ENCODE measurements at places on chromosomes 12 and 14.

- no peak for DNase-seq
These were observed 156.7 kb downstream of the TMTC3 start for GRCh38 chr12:88298761-88299242.

- no peak for DNase-seq
These were observed 304.8 kb downstream of the PCNX1 start for GRCh38 chr14:71212093-71212492.

DNA sequence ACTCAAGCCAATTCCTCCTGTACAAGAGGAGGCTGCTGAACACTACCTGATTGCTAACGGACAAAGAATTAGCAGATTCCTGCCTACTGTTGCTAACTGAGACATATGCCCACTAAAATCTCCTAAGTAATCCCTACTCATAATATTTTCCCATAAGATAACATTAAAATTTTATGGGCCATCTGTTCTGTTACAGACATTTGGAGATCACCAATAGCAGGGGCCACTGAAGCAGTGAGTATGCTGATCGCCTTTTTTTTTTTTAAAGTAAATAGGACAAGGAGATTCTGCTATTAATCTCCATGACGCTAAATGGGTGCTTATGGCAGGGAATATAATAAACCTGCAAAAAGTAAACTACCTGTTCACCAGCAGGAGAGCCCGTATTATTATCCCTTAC, 292.9 kb downstream of the MED13L start:
- no peak for DNase-seq

- no peak for DNase-seq
These were observed 9.1 kb downstream of the C12orf76 start for GRCh38 chr12:110039085-110039807.

DNA sequence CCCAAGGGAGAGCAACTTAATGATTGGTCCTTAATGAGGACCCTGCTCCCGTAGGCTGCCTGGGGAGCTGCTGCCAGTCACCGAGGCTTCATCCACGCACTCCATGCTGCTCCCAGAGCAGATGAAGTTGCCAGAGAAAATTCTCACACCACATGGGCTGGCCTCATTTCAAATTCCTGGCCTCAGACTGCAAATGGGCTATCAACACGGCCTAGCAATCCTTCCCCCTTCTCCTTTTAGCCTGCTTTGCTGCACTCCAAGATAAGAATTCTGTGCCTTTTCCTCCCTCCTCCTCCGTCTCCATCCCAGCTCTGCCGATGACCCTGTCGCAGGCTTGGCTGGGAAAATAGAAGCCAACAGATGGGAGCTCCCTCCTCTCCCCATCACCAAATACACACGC, 10.8 kb upstream of the DGLUCY start:
- DNase-seq, result peak; percentile 80

DNA sequence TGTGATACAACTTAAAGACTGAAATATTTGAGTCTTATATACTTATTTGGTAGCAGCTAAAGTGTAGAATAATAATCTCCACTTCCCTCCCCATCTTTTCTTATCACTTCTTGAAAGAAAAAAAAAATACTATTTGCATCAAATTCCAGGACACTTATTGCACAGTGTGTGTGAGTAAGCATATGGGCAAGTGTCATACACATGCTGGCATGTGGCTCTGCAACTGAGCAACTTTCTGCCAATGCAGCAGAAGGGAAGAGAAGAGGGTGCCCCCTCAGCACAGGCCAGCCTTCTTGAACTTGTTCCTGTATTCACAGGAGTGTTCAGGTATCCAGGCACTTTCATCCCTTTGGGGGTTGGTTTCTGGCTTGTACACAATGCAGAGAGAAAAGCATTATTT, 145.8 kb downstream of the CPNE8 start:
- DNase-seq, result no peak

DNA sequence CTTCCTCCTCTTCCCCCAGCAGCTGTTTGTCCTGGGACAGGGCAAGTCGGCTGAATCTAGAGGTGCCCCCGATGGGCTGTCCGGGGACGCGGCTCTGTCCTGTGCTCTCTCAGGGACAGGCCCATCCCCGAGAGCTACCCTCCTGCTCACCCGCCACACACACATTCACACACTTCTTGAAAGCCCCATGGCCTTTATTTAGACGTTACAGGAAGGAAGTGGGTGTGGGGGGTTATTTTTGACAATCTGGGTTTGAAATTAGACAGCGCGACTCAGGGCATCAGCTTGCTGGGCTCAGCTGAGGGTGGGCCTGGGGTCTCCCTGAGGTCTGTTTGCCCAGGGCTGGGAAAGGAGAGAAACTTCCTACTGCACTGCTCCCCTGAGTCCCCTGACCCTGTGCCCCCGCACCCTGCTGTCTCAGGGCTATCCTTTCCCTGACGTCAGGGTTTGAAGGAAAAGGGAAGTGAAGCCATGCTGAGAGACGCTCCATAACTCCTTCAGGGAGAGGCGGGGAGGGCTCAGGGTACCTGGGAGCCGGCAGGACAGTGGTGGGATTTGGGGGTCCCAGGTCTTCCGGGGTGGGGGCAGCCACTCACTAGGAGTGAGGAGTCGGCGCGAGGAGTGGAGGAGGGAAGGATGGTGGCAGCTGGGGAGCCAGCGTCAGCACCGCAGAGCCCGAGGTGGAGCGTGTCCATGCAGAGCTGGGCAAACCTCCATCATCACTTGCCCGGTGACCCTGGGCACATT, 8.1 kb downstream of the PTPN6 start:
- DNase-seq, result no peak

DNA sequence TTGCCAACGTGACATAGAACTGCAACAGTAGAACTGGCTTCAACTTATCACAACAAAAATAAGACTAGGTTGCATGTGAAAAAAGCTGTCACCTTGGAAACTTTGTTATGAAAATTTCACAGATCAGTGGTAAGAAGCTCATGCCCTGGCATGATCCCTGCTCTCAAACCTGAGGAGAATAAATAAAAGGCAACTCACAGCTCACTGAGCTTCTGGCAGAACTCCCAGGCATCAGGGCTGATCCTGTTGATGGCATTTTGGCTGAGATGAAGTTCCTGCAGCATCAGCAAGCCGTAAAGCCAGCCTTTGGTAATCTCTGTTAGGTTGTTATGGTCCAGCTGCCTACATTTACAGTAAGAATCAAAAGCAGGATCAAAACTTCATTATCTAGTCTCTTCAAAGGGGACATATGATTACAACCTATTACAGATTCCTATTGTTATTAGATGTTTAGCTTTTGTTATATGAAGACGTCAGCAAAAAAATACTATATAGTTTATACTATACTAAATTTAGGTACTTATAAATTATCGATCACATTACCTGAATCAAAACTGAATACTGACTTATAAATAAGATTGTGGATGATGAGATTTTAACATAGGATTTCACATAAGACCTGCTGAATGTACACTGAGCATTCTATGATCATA, 32.0 kb downstream of the LRIG3 start:
- DNase-seq, result peak; percentile 61

- DNase-seq, result no peak
These were observed 7.2 kb downstream of the SART3 start for GRCh38 chr12:108553799-108554198.

Measured in cerebellar cortex (tissue), 1 donor.